ENCODE measurements at places on chromosomes 3 and 15. TPM values are rescaled to one million over a fixed set of nuclear protein-coding genes. Genes with fewer than 3 reads are reported as not detected.
A peak's percentile ranks its signal among the peaks of the same experiment; 100 is the strongest.

DNA sequence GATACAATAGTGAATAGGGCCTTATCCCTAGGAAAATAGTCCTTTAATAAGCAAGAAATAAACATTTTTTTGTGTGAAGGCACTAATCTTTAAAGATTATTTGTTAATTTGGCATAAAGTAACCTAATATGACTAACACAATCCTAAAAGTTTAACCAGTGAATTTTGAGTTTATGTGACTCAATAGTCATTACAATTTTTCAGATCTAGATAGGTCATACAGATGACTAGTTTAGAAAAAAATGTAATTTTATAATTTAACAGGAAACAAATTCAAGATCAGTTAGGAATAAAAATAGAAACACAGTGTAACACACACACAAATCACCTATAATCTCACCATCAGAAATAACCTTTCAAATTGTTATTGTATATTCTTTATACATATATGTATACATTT, 620.7 kb upstream of the ALCAM start:
- H3K27me3 ChIP-seq: no peaks in the 10 kb centered on the region
- no peak for DNase-seq
- no peaks in the 10 kb centered on the region for H3K36me3 ChIP-seq
- no peaks in the 10 kb centered on the region for H3K4me1 ChIP-seq
- H3K27ac ChIP-seq: no peak overlapping the region

GRCh38 chr3:123993818-123994217, 1.9 kb upstream of the ROPN1 start:
- H3K27me3 ChIP-seq: no peaks in the 10 kb centered on the region
- no peak for DNase-seq
- H3K4me3 ChIP-seq: no peak overlapping the region
- H3K4me1 ChIP-seq: no peaks in the 10 kb centered on the region
- no peaks in the 10 kb centered on the region for H3K36me3 ChIP-seq
- H3K27ac ChIP-seq: no peak overlapping the region

- H3K27ac ChIP-seq: no peak within 1 kb of the TSS
- H3K4me3 ChIP-seq: no peak within 1 kb of the TSS
- peak; percentile 51 for DNase-seq
- no peaks in the 10 kb centered on the region for H3K36me3 ChIP-seq
Measured at GRCh38 chr15:67824976-67825880, at the start of gene SKOR1. SKOR1 (plus strand) TSS chr15:67825509; CDS start chr15:67825603, 94 bp downstream.

- no peak overlapping the region for H3K27ac ChIP-seq
- no peaks in the 10 kb centered on the region for H3K27me3 ChIP-seq
- H3K4me3 ChIP-seq: no peak overlapping the region
- no peaks in the 10 kb centered on the region for H3K36me3 ChIP-seq
- no peaks in the 10 kb centered on the region for H3K4me1 ChIP-seq
Measured at GRCh38 chr3:156456771-156457224, 98.1 kb downstream of the SSR3 start.

The CAMK1 gene
- 21.7 TPM for total RNA-seq

DNA sequence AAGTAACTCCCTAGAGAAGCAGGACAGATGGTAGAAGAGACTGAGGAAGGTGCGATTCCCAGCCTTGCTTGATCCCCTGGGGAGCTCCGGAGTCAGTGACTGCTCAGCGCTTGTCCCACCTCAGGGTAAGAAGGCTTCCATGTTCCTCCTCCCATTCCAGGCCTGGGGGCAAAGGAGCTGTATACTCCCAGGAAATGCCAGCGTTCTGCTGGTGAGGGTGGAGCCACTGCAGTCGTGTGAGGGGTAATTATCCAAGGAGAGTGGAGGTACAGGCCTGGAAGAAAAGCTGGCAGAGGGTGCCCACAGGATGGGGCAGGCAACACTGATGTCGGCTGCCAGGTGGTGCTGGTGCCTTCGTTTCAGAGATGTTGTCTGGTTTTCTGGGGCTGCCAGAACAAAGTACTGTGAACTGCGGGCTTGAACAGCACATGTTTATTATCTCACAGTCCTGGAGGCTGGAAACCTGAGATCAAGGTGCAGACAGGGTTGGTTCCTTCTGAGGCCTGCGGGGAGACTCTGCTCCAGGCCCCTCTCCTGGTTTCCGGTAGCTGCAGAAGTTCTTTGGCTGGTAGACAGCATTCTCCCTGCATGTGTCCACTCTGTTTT, 12.1 kb upstream of the APBA2 start:
- DNase-seq: no peak
- no peaks in the 10 kb centered on the region for H3K36me3 ChIP-seq
- H3K4me3 ChIP-seq: no peak overlapping the region
- no peak overlapping the region for H3K27ac ChIP-seq

The LRRC3B gene
- 0.37 TPM for total RNA-seq

The CIP2A gene
- 2.6 TPM for total RNA-seq

The CHL1 gene
- total RNA-seq: 11.5 TPM

The C3orf20 gene
- total RNA-seq: 0.14 TPM

The FOXL2NB gene
- not detected for total RNA-seq

DNA sequence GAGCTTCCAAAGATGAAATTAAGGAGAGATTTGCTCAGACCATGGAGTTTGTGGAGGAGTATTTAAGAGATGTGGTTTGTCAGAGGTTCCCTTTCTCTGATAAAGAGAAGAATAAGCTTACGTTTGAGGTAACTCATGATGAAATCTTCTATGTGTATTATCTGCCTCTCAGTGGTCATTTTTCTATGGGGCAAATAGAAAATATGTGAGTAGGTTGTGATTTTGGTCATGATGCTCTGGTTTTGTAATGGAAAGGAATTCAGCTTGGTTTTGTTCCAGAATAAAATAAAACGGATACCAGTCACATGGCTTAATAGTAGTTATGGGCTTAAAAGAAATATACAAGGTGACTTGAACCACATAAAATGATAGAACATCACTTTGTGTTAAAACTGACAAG, 181.1 kb downstream of the ITPR1 start:
- no peak overlapping the region for H3K4me3 ChIP-seq
- H3K27ac ChIP-seq: no peak overlapping the region
- H3K4me1 ChIP-seq: no peaks in the 10 kb centered on the region
- peaks cover 18% of the 10 kb centered on the region for H3K36me3 ChIP-seq

DNA sequence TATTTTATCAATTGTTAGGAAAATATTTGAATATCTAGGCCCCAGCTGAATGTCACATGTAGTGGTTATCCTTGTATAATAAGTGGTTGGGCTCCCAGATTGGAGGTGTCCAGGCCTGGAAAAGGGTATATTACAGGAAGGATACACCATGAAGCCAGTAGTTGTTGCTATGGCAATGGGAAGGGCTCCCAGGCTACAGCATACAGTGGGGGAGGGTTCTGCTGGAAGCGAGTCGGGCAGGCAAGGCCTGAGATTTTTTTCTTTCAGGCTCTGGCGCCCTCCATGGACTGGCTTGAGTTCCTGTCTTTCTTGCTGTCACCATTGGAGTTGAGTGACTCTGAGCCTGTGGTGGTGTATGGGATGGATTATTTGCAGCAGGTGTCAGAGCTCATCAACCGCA, 8.9 kb downstream of the ECE2 start:
- no peak overlapping the region for H3K4me3 ChIP-seq
- no peaks in the 10 kb centered on the region for H3K4me1 ChIP-seq
- H3K27me3 ChIP-seq: no peaks in the 10 kb centered on the region
- DNase-seq: peak; percentile 76
- H3K36me3 ChIP-seq: no peaks in the 10 kb centered on the region

- no peak overlapping the region for H3K4me3 ChIP-seq
- H3K36me3 ChIP-seq: no peaks in the 10 kb centered on the region
- DNase-seq: no peak
- no peaks in the 10 kb centered on the region for H3K4me1 ChIP-seq
- no peak overlapping the region for H3K27ac ChIP-seq
- H3K27me3 ChIP-seq: no peaks in the 10 kb centered on the region
Measured at GRCh38 chr3:9079676-9080075, 116.4 kb upstream of the RAD18 start.

GRCh38 chr3:50299929-50300680, 900 bp upstream of the HYAL3 start:
- peaks cover 31% of the 10 kb centered on the region for H3K4me1 ChIP-seq
- H3K36me3 ChIP-seq: no peaks in the 10 kb centered on the region
- DNase-seq: no peak
- peak overlapping the region; percentile 6 for H3K4me3 ChIP-seq
- no peaks in the 10 kb centered on the region for H3K27me3 ChIP-seq

Measured in lung (tissue), 17 donors.